Immature natural killer cell (primary cell): ENCODE measurements at places on chromosomes 12 and 14. TPM values are rescaled to one million over a fixed set of nuclear protein-coding genes. Genes with fewer than 3 reads are reported as not detected.

GRCh38 chr12:121899590-121899989, 11.0 kb downstream of the PSMD9 start:
- DNase-seq: no peak
- H3K4me1 ChIP-seq: peaks cover 2% of the 10 kb centered on the region
- peaks cover 12% of the 10 kb centered on the region for H3K36me3 ChIP-seq
- H3K4me3 ChIP-seq: no peak overlapping the region

DNA sequence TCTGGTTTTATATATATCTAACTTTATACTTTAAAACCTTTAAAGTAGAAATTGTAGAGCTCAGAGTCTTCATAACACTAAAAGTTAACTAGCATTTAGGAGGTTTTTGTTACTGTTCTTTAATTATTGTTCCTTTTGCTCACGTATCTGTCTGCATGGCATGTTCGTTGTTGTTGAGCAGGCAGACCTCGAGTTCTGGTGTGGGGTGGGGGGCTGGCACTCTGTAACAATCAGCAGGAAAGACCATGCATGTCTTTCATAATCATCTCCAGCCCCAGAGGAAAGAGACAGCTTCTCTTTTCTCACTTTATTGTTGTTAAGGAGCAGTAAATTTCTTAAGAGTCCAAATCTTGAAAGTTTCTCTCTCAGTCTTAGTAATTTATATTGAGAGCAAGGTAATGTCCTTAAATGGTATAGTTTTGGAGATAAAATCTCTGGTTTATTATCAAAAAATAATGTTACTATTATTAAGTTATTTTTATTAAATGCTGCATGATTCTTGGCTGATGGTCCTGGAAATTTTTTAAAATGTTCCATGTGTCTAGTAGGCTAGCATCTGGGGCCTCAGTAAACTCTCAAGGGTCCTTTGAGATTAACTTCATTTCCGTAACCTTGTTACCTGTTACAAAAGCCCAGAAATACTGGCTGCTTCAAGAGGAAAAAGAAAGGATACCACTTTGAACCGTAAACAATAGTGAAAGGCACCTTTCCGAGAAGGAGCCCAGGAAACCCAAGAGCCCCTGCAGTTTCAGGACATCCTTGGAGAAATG, 30.3 kb downstream of the CKB start:
- no peak overlapping the region for H3K4me3 ChIP-seq
- H3K36me3 ChIP-seq: peaks cover 25% of the 10 kb centered on the region
- no peak for DNase-seq

DNA sequence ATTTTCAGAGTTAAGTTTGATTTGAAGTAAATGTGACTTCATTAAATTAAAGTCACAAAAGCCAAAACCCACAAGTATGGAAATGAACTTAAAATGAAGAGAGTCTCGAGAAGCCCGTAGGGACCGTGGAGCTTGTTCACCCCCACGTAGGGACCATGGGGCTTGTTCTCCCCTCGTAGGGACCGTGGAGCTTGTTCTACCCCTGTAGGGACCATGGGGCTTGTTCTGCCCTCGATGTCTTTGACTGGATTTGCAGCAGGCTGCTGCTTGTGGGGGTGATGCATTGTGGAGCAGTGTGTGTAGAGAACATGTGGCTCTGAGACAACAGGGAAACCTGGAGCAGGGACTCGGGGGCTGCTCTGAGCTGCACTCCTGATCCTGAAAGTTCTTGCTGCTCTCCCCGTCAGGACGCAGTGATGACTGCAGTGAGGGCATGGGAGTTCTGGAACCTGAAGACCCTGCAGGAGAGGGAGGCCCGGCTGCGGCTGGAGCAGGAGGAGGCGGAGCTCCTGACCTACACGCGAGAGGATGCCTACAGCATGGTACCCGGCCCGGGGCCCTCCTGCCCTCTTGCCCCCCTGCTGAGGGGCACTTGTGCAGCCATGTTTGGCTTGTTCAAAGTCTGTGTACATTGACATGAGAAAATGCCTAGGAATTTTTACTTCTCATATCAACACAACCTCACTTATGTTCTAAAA, 94.2 kb downstream of the EP400 start:
- peaks cover 6% of the 10 kb centered on the region for H3K4me1 ChIP-seq
- peaks cover 51% of the 10 kb centered on the region for H3K36me3 ChIP-seq
- DNase-seq: no peak

- no peak for DNase-seq
- H3K36me3 ChIP-seq: peaks cover 4% of the 10 kb centered on the region
- H3K4me3 ChIP-seq: no peak overlapping the region
- H3K27ac ChIP-seq: no peak overlapping the region
- peaks cover 5% of the 10 kb centered on the region for H3K27me3 ChIP-seq
- H3K4me1 ChIP-seq: no peaks in the 10 kb centered on the region
Measured at GRCh38 chr12:123286652-123287373, 15.2 kb upstream of the CDK2AP1 start.

DNA sequence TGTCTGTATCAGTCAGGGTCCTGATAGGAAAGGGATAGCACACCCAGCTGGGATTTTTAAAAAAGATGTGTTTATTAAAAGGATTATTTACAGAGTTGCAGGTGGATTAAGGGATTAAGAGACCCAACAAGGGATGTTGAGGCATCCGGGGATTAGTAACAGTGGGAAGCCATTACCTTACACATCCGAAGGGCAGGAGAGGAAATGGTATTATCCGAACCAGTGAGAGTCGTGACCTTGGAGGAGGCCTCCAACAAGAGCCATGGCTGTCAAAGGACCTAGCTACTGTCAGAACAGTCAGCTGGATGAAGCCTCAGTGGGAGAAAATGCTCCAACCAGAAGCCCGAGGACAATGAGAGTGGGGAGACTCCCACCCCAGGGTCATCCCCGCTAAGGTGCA, 146.3 kb upstream of the KRAS start:
- peaks cover 4% of the 10 kb centered on the region for H3K27me3 ChIP-seq
- no peak overlapping the region for H3K27ac ChIP-seq
- H3K4me3 ChIP-seq: no peak overlapping the region

DNA sequence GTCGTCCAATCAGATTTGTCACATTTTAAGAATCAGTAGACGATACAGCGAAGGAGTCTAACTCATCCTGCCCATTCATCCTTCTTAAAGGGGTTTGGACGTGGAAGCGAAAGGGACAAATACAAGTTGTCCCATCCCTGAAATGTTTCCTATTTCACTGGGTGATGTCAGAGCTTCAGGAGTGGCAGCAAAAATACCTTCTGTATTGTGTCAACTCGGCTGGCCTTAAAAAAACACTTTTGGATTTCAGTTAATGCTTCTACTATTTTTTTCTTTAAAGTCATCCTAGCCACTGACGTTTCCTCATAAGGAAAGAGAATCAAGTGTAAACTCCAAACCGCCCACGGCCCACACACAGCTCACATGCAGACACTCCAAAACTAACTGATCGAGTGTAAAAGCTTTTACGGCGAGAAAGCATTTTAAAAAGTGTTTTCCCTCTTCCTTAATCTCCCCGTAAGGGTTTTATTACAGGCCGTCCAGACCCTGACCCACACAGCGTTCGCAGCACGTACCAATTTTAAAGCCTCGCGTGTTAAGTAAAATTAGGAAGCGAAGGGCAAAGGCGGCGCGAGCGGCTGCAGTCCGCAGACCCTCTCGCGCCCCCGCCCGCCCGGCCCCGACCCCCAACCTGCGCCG, 593 bp downstream of the CFL2 start:
- peak; percentile 22 for DNase-seq
- H3K36me3 ChIP-seq: no peaks in the 10 kb centered on the region
- H3K4me1 ChIP-seq: peaks cover 27% of the 10 kb centered on the region
- H3K27ac ChIP-seq: peak overlapping the region; percentile 93

- H3K4me3 ChIP-seq: no peak overlapping the region
- no peak for DNase-seq
- H3K4me1 ChIP-seq: no peaks in the 10 kb centered on the region
- no peaks in the 10 kb centered on the region for H3K36me3 ChIP-seq
- H3K27me3 ChIP-seq: no peaks in the 10 kb centered on the region
- H3K27ac ChIP-seq: no peak overlapping the region
Measured at GRCh38 chr14:29782041-29782440, 145.6 kb downstream of the PRKD1 start.

GRCh38 chr14:52175982-52176502, 91.5 kb upstream of the PTGDR start:
- H3K27ac ChIP-seq: peak overlapping the region; percentile 98
- DNase-seq: peak; percentile 90
- peaks cover 19% of the 10 kb centered on the region for H3K36me3 ChIP-seq
- H3K4me3 ChIP-seq: peak overlapping the region; percentile 70
- H3K4me1 ChIP-seq: peaks cover 68% of the 10 kb centered on the region

DNA sequence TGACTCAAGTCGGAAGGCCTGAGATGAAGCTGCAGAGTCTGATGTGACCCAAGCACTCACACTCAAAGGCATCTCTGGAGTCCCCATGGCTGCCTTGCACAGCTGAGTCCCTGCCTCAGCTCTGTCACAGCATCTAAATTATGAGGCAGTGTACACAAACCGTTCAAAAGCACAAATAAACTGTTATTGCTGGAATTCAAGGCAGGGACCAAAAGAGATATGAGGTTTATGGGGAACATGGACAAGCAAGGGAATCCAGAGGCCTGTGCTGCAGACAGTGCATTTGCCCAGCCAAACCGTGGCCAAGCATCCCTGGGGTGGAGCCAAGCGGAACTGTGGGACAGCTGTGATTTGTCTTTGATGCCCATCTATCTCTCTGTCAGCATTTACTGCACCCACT, 91.3 kb downstream of the RPS29 start:
- no peaks in the 10 kb centered on the region for H3K36me3 ChIP-seq
- DNase-seq: no peak
- H3K4me1 ChIP-seq: no peaks in the 10 kb centered on the region
- no peak overlapping the region for H3K27ac ChIP-seq
- H3K4me3 ChIP-seq: no peak overlapping the region
- no peaks in the 10 kb centered on the region for H3K27me3 ChIP-seq

- H3K27ac ChIP-seq: peak overlapping the region; percentile 93
- peak overlapping the region; percentile 86 for H3K4me3 ChIP-seq
- no peak for DNase-seq
- peaks cover 5% of the 10 kb centered on the region for H3K27me3 ChIP-seq
- H3K4me1 ChIP-seq: peaks cover 97% of the 10 kb centered on the region
- H3K36me3 ChIP-seq: peaks cover 16% of the 10 kb centered on the region
Measured at GRCh38 chr14:91351512-91351862, 66.1 kb downstream of the CCDC88C start.

- H3K4me3 ChIP-seq: no peak overlapping the region
- DNase-seq: no peak
- no peak overlapping the region for H3K27ac ChIP-seq
- H3K36me3 ChIP-seq: no peaks in the 10 kb centered on the region
- no peaks in the 10 kb centered on the region for H3K4me1 ChIP-seq
Measured at GRCh38 chr12:100877776-100878175, 83.2 kb downstream of the ANO4 start.

GRCh38 chr14:104357689-104358527, 219.5 kb downstream of the KIF26A start:
- H3K4me1 ChIP-seq: no peaks in the 10 kb centered on the region
- H3K27ac ChIP-seq: no peak overlapping the region
- DNase-seq: no peak
- H3K36me3 ChIP-seq: no peaks in the 10 kb centered on the region

DNA sequence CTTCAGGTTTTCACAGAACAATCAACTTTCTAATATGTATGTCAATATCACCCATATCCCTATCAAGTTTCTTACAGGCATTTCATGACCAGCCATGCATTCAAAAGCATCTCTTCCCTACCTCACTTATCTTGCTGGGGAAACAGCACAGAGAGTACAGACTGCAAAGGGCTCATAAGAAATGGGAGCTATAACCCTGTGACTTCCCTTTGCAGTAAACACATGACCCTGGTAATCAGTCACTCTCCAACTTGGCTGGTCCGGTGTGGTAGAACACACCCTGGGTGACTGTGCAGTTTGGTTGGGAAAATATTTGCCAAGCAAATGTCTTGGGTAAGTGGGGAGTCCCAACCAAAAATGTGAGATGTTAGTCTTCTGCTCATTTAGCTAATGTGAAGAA, 49.4 kb upstream of the TMCC3 start:
- DNase-seq: no peak
- no peak overlapping the region for H3K4me3 ChIP-seq
- H3K36me3 ChIP-seq: no peaks in the 10 kb centered on the region

DNA sequence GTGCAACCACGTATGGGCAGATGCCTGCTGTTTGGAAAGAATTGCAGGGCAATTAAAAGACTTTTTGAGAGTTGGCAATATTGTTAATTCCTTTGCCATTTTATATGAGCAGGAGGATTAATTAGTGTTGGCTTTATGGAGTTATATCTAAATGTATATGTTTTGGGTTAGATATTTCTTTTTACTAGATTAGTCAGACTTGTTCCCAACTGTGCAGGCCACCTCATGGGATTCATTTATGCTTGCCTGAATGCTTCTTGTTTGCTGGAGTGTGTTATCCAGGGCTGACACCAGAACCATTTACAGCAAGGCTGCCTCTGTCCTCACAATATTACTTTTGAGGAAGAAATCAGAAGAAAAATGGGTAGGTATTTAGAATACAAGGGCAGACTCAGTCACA, 192.5 kb downstream of the KTN1 start:
- peaks cover 4% of the 10 kb centered on the region for H3K36me3 ChIP-seq
- no peaks in the 10 kb centered on the region for H3K4me1 ChIP-seq
- no peaks in the 10 kb centered on the region for H3K27me3 ChIP-seq

- H3K36me3 ChIP-seq: no peaks in the 10 kb centered on the region
- H3K27ac ChIP-seq: no peak overlapping the region
- peaks cover 1% of the 10 kb centered on the region for H3K27me3 ChIP-seq
- no peak for DNase-seq
- H3K4me3 ChIP-seq: no peak overlapping the region
- H3K4me1 ChIP-seq: no peaks in the 10 kb centered on the region
Measured at GRCh38 chr12:25771476-25771875, 187.0 kb upstream of the RASSF8 start.

GRCh38 chr12:66388517-66388916, 86.2 kb downstream of the HELB start:
- peaks cover 4% of the 10 kb centered on the region for H3K36me3 ChIP-seq
- no peak overlapping the region for H3K27ac ChIP-seq
- no peak overlapping the region for H3K4me3 ChIP-seq
- no peak for DNase-seq
- peaks cover 2% of the 10 kb centered on the region for H3K27me3 ChIP-seq

DNA sequence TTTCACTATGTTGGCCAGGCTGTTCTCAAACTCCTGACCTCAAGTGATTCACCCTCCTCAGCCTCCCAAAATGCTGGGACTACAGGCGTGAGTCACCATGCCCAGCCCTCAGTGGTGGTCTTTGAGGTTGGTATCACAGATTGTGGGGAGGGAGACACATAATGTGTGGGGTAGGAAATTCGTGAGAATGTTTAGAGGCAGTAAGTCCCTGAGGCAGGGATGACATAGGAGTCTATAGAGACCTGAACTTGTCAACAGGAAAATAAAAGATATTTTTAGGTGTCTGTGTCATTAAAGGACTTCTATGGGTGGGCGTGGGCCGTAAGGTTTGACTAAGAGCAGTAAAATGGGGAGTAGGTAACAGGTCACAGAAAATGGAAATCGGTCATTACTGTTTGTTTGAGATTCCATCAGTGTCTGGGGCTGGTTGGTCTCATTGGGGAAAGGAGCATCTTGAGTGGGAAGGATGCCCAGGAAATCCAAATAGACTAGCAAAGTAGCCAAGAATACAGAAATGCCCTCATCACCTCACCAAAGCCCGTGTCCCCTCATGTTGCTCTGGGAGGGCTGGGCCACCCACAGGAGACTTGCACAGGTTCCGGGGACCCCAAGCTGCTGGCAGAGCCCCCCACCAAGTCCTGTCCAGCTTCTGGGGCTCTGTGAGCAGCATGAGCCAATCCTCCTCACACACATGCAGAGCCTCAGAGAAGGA, 63.6 kb upstream of the BCL2L14 start:
- H3K27me3 ChIP-seq: peaks cover 53% of the 10 kb centered on the region
- H3K4me1 ChIP-seq: peaks cover 37% of the 10 kb centered on the region
- no peak for DNase-seq

FAIM2 gene
- not detected for polyA plus RNA-seq

RPGRIP1 gene
- not detected for polyA plus RNA-seq

PTPRB gene
- polyA plus RNA-seq: 1.2 TPM

B4GALNT3 gene
- polyA plus RNA-seq: 13.1 TPM

SPSB2 gene
- 17.0 TPM for polyA plus RNA-seq
